ENCODE measurements at places on chromosomes 2 and 18.

DNA sequence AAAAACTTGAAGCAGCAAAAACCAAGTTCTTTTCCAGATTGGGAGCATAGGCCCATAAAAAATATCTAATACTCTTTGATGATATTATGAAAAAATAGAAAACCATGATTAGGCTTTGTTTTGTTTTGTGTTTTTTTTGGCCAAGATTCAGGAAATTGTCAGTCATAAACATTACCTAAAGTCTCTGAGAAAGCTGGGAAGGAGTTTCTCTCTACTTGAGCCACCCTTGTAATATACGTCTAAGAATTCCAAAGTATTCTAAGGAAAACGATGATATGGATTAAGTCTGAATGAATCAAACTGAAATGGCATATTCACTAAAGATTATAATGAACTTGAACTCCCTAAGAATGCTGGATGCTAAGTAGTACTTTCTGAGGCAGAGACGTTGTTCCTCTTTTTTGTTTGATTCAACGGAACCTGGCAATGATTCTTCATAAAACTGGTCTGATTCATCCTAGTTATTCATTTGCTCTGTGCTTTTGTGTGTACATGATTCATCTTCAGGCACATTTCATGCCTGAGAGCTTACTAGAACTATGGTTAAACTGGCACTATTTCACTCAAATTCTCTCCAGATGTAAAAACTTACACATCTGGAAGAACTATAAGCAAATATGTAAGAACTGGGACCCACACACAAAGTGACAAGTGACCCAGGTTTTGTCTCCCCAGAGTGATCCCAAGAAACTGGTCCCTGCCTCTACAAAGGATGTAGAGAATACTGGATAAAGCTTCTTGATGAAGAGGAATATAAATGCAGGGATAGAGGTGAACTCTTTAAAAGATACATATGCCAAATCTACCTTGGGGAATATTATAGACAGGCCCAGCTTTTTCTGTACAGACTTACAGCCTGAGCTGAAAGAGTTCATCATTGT is 159.7 kb downstream of the DOCK10 start:
- no peak for DNase-seq

GRCh38 chr2:236073867-236074655 is 94.1 kb downstream of the GBX2 start:
- DNase-seq = no peak

GRCh38 chr2:39584283-39584965 is 81.3 kb upstream of the TMEM178A start:
- DNase-seq = no peak

GRCh38 chr2:191311627-191312026 is 66.4 kb downstream of the MYO1B start:
- DNase-seq = no peak

- DNase-seq = no peak
Observed at GRCh38 chr18:35484034-35484433, 13.7 kb downstream of the INO80C start.

GRCh38 chr2:25286723-25287483 is 54.8 kb downstream of the DNMT3A start:
- no peak for DNase-seq

DNA sequence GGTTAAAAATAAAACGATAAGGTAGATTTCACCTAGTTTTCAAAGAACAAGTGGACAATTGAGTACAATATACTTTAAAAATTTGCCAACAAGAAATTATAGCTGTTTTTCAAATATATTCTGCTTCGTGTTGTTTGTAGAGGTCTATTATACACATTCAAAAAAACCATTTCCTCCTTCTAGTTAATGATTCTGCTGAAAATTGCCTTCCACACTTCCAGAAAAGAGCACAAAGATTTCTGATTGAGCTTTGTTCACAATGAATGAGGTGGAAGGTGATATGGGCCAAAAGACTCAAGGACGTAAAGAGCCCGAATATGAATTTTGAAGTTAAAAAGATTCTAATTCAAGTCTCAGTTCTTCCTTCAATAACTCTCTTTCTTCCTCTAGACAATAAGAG is 277.0 kb upstream of the SESTD1 start:
- DNase-seq = no peak

DNA sequence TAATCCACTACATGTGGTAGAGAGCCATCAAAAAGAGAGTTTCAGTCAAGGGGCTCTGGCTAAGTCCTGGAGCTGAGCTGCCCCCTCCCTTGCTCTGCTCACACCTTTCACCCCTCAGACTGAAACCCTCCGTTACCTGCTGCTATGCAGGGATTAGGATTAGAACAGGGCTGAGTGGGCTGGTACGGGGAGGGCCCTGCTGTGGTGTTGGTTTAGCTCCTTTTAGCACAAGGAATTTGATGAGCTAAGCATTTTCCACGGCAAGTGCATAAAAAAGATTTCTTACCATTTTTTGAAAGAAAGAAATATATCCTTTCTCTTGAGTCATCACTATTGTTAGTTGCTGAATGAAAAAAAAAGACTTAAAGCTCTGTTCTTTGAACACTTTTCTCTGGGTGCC is 46.3 kb downstream of the TCF7L1 start:
- DNase-seq = no peak

DNA sequence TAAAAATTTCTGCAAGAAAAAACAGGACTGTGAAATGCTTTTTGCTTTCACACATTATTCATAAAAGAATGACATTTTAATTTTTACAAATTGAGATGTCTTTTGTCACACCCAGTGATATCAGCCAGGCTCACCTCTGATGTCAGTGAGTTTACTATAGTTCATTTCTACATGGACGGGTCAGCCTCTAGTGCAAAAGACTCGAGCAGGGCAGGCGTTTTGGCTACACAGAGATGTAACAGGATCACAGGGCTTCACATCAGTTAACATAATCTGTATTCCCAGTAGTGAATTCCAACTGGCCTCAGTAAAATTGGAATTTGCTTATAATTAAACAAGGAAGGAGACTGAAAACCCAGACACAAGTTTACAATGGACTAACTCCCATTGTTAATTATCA is 275.6 kb upstream of the ZSWIM2 start:
- no peak for DNase-seq

DNA sequence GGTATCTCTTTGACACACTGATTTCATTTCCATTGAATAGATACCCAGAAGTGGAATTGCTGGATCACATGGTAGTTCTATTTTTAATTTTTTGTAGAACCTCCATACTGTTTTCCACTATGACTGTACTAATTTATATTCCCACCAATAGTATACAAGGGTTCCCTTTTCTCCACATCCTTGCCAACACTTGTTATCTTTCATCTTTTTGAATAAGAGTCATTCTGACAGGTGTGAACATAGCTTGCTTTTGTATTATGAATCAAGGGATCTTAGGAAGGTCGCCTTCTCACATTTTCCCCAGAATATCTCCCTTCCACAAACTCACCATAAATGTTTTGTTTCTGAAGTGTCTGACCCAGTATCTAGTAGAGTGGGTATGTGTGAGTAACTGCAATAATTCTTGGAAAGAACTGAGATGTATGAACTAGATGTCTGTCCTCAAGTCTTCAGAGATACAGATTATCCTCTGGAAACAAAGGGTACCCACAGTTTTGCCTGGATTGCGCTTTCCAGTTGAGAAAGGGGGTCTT is 17.1 kb upstream of the SP3 start:
- no peak for DNase-seq

- no peak for DNase-seq
Observed at GRCh38 chr2:126946318-126947102, 47.8 kb downstream of the TEX51 start.

DNA sequence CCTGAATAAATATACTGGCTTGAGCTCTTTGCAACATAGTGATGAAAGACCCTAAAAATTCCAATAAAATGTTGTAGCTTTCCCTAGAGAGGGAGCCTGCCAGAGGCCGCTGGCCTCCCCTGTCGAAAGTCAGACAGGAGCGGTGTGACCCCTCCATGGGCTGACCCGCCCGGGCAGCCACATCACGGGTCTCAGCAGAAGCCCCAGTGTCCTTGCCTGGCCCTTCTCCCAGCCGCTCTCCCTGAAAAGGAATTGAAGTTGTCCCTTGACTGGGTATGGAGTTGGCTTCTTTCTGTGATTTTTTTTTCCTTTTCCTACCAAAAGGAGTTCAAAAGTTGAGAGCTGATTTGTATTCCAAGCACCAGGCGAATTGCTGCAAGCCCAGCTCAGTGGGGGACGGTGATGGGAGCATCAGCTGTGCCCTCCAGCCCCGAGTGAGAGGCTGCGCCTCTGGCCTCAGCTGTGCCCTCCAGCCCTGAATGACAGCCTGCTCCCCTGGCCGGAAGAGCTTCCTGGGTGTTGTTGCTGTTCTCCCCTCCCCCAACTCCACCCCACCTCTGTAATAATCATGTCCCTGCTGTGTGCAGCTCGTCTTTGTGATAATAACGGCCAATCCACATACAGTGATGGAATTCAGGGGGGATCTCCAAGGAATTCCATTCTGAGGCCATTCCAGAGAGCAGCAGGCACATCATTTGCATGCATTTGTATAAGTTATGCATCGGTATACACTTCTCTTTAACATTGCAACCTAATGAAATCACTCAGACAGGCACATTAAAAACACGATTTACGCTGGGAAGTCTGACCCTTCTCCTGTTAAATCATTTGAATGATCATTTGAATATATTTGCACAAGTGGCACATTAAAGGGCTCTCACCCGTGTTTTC is 501.0 kb downstream of the EIPR1 start:
- no peak for DNase-seq

GRCh38 chr2:65602603-65603235 is 170.3 kb upstream of the SPRED2 start:
- no peak for DNase-seq

- DNase-seq = no peak
Observed at GRCh38 chr2:240095556-240096523, 40.3 kb downstream of the COPS9 start.

DNA sequence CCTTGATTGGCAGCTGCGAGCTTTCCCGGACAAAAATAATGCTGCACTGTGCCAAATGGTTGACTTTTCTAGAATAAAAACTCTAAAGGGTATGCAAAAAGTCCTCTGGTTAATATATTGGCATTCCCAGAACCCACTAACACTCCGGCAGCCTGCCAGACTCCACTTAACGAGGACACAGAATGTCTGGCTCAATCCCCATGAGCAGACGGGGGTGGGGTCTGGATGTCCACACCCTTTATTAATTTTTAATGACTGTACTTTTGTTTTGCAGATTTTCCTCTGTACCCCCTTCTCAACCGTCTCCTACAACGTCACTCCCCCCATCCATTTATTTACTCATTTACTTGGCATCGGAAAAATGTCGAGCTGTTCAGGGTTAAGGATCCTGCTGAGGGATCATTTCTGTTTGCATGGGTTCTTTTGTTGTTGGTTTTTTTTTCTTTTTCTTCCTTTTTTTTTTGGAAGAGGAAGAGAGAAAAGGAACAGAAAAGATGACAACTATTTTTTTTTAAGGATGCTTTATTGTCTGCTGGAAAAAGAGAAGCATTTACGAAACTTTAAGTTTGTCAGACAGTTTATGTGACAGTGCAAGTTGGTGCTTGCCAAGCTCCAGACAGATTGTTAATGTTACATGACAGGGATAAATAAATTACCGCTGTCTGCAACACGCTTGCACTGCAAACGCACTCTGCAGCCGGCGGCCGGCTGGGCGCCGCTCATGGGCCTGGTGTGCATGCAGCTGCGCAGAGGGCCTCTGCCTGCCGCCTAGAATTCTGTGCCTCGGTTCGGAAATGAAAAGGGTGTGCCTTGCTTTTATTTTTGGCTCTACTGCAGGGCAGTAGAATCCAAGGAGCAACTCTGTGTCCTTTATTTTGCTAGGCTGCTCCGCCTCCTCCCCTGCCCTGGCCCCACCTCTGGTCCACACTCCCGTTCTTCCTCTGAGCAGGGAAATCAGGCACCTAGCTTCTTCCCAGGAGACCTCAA is 3.6 kb downstream of the LDLRAD4 start:
- DNase-seq = no peak

GRCh38 chr18:3402982-3403451 is 47.0 kb upstream of the TGIF1 start:
- DNase-seq = no peak

DNA sequence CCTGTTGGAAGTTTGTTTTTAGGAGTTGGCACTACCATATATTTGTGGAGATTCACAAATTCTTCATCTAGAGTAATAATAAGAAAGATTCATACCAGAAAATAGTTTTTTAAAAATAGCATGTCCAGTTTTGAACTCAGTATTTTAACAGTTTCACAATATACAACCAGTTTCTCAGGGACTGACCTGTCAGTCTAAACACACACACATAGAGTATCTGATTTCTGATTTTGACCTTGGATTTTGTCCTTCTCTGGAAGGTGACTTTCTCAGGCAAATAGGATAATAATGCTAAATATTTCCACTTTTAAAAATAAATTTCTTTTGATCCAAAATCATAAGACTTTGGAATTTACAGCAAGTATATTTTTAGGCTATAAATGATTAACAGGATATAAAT is 32.0 kb downstream of the MFSD6 start:
- DNase-seq = no peak

- no peak for DNase-seq
Observed at GRCh38 chr2:105387225-105387624, 11.6 kb downstream of the FHL2 start.

GRCh38 chr2:64367444-64368232 is 86.3 kb upstream of the LGALSL start:
- no peak for DNase-seq

DNA sequence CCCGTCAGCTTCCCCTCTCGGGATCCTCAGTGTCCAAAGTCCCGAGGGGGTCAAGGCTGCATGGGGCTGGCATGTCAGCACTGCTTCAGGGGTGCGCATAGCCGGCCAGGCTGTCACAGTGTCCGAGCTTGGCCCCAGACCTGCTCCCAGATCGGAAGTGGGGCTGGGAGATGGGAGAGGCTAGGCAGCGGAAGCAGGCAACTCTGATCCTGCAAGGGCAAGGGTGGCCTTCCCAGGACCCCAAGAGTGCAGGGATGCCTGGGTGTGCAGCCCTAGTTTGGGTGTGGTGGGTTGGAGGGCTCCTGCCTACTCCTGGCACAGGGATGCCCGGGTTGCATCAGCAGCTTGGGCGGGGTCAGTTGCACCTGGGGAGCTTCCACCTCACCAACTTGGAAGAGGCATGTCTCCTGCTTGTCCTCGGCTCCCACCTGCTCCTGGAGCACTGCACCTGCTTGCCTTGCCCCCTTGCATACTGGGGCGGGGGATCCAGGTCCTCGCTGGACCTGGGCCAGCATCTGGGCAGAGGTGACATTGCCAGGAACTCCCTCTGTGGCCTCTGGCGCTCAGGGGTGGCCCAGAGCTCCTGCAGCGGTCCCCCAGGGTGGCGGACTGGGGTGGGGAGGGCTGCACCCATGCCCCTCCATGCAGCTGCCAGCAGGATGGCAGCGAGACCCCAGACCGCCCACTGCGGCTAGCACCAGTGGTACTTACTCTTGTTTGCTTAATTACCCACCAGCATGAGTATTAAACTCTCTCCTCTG is 41.3 kb downstream of the CBLN2 start:
- DNase-seq = no peak
